ENCODE measurements at places on chromosomes 16 and 17.
A peak's percentile ranks its signal among the peaks of the same experiment; 100 is the strongest.

- no peak for DNase-seq
- no peak overlapping the region for H3K4me3 ChIP-seq
- H3K27ac ChIP-seq: no peak overlapping the region
- no peaks in the 10 kb centered on the region for H3K36me3 ChIP-seq
- no peaks in the 10 kb centered on the region for H3K27me3 ChIP-seq
These were observed 143.3 kb upstream of the AXIN2 start for GRCh38 chr17:65704731-65705130.

GRCh38 chr17:33509331-33509730 is 216.2 kb upstream of the ASIC2 start:
- H3K27me3 ChIP-seq: no peaks in the 10 kb centered on the region
- no peak overlapping the region for H3K4me3 ChIP-seq
- no peak overlapping the region for H3K27ac ChIP-seq
- H3K4me1 ChIP-seq: no peaks in the 10 kb centered on the region
- no peaks in the 10 kb centered on the region for H3K36me3 ChIP-seq

DNA sequence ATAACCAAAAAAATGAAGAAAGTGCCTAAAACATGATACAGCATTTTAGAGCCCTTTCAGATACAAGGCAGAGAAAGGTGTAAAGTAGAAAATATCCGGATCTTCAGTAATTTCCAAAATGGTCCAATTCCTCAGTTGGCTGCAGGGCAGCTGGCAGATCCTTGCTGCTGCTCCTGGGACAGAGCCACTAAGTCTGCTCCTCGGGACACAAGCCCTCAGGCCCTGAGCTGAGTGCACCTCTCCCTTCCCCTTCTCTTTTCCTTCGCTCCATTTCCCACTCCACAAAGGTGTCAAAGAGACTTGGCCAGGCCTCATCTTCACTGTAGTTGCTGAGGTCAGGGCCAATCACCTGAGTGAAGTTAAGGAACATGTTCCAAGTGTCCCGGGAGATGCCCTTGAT is 40.5 kb downstream of the DCUN1D3 start:
- H3K27ac ChIP-seq: no peak overlapping the region
- H3K4me3 ChIP-seq: no peak overlapping the region
- peaks cover 5% of the 10 kb centered on the region for H3K4me1 ChIP-seq
- DNase-seq: no peak
- H3K36me3 ChIP-seq: peaks cover 2% of the 10 kb centered on the region
- no peaks in the 10 kb centered on the region for H3K27me3 ChIP-seq

DNA sequence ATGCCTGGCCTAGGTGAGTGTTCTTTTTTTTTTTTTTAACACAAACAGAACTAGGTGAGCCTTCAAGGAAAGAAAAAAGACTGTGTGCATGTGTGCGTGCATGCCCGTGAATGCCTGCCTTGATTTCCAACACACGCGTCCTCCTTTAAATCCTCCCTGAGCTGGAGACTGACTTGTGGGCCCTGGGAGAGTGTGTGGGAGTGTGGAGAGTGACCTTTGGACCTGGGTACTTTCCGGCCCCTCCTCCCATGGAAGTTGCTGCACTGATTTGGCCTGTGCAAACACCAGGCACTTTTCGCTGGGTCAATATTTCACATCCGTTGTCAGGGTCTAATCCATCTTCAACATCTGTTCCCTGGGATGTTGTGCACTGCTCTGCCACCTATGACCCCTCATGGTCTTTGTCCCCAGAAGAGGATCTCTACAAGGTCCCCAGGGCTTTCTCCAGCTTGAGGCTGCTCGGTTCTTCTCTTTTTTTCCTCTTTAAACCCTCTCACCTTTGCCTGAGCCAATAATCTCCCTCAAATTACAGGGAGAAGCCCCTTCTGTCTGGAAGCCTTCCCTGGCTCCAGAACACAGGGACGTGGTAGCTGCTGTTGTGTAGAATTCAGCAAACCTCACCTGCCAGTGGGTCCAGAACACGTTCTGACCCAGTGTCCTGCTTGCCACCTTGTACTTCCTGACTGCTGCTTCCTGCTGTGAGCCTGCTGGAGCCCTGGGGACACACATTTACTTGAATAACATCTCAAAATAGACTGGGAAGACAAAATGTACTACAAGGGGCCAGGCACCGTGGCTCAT is 20.8 kb upstream of the ATP5MC1 start:
- no peak overlapping the region for H3K4me3 ChIP-seq
- peak; percentile 99 for DNase-seq
- no peaks in the 10 kb centered on the region for H3K36me3 ChIP-seq
- H3K4me1 ChIP-seq: peaks cover 54% of the 10 kb centered on the region
- no peaks in the 10 kb centered on the region for H3K27me3 ChIP-seq
- H3K27ac ChIP-seq: peak overlapping the region; percentile 85

- no peaks in the 10 kb centered on the region for H3K27me3 ChIP-seq
- DNase-seq: no peak
- H3K36me3 ChIP-seq: no peaks in the 10 kb centered on the region
- no peak overlapping the region for H3K4me3 ChIP-seq
- H3K4me1 ChIP-seq: no peaks in the 10 kb centered on the region
These were observed 31.9 kb upstream of the ACSF3 start for GRCh38 chr16:89061590-89062380.

DNA sequence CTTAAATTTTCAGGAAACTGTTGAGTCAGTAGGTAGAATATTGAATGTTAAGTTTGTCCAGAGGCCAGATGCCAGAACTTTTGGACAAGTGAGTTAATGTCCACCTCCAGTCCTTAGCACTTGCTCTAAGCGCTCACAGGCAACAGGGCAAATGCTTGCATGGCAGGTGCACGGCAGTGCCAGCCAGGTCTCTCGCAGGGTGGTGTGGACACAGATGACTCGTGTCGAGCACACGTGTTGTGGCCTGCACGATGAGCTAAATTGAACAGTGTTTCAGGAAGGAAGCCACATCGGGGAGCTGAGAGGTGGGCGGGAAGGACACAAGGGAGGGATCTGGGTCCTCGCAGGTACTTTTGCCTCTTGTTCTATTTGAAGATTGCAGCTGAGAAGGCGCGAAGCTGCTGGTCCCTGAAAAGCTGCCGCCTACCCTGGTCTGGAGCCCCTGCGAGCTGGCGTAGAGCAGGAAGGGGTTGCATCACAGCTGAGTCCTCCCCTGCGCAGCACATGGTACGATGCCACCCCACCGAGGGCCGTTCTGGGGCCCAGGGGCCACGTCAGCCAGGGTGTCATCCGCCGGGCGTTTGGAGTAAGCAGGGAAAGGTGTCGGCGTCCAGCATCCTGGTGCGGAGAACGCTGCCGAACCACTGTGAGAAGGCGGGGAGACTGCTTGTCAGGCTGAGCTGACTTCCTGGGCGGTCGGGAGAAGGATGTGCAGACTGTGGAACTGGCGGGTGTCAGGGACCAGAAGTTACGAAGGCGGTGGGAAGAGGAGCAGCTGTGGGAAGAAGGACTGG is 6.3 kb downstream of the RAB40C start:
- DNase-seq: peak; percentile 30
- H3K36me3 ChIP-seq: peaks cover 2% of the 10 kb centered on the region

GRCh38 chr17:78249818-78250806 is 18.7 kb downstream of the TMEM235 start:
- DNase-seq: no peak
- H3K36me3 ChIP-seq: no peaks in the 10 kb centered on the region
- H3K27ac ChIP-seq: peak overlapping the region; percentile 45
- H3K4me3 ChIP-seq: no peak overlapping the region
- no peaks in the 10 kb centered on the region for H3K27me3 ChIP-seq

DNA sequence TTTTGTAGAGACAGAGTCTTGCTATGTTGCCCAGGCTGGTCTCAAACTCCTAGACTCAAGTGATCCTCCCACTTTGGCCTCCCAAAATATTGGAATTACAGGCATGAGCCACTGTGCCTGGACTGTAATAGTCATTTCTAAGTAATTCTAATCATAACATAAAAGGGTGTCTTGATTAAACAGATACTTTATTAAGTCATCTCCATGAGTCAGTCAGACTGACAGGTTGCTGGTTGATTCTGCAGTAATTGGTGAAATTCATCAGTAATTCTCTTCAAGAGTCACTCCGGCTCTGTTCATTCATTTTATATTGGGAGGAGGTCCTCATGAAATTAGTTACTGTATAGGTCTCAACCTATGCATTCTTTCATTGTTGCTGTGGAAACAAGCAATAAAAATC is 85.6 kb downstream of the SPECC1 start:
- no peaks in the 10 kb centered on the region for H3K4me1 ChIP-seq
- no peaks in the 10 kb centered on the region for H3K27me3 ChIP-seq
- no peaks in the 10 kb centered on the region for H3K36me3 ChIP-seq

GRCh38 chr17:52678211-52678610 is 519.7 kb upstream of the CA10 start:
- no peaks in the 10 kb centered on the region for H3K27me3 ChIP-seq
- DNase-seq: peak; percentile 69
- H3K36me3 ChIP-seq: no peaks in the 10 kb centered on the region
- no peak overlapping the region for H3K4me3 ChIP-seq
- no peaks in the 10 kb centered on the region for H3K4me1 ChIP-seq

DNA sequence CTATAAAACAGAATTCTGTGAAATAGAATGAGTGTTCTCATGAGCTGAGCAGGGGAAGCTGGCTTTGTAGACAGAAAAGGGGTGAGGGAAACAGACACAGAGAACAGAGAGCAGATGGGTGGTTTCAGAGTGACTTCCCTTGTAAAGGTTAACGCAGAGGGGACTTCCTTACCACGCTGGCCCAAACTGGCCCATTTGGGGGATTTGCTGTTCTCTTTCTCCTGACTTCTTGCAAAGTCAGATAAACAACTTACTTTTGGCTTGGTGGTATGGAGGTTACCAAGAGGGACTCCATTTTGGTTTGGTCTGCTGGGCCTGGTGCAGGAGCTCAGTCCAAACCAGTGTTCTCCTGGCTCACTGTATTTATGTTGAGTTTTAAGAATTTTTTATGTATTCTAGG is 48.4 kb downstream of the SEC14L1 start:
- peaks cover 19% of the 10 kb centered on the region for H3K4me1 ChIP-seq
- H3K4me3 ChIP-seq: no peak overlapping the region
- no peak overlapping the region for H3K27ac ChIP-seq
- no peaks in the 10 kb centered on the region for H3K36me3 ChIP-seq
- H3K27me3 ChIP-seq: no peaks in the 10 kb centered on the region

DNA sequence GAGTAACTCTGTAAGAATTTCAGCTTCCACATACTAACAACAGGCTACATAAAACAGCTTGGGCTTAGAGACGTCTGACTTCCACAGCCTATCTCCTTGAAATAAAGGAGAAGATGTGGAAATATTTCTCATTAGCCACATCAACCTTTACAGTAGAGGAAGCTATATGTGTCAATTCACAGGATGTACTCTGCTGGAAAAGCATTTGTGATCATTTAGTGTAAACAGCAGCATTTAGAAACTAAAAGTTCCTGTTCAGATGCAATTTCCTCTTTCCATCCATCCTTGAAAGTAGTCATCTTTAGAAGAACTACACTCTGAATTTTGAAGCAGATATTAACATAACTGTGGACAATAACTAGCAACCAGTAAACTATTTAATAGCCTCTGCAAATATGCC is 46.2 kb downstream of the XPO6 start:
- no peak for DNase-seq
- no peak overlapping the region for H3K27ac ChIP-seq
- H3K27me3 ChIP-seq: no peaks in the 10 kb centered on the region
- no peaks in the 10 kb centered on the region for H3K36me3 ChIP-seq
- no peak overlapping the region for H3K4me3 ChIP-seq

DNA sequence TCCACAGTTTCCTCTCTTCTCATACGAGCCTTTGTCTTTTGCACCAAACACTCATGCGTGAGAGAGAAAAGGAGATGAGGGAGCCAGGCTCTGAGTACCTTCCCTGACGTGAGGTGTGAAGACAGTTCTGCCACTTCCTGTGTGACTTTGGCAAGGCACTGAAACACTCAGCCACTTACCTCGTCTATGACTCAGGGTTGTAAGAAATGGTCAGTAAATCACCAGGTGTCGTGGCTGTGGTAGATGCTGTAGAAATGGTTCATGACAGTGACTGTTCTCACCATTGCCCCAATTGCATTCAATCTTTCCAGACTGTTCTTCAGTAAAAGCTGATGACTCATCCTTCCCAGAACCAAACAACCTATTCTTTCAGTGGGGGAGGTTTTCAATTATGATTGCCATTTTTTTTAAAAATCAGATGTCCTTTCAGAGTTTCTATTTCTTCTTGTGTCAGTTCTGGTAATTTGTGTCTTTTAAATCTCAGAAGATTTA is 49.2 kb upstream of the CBFA2T3 start:
- no peak overlapping the region for H3K4me3 ChIP-seq
- H3K27me3 ChIP-seq: peaks cover 1% of the 10 kb centered on the region
- H3K27ac ChIP-seq: no peak overlapping the region
- H3K36me3 ChIP-seq: no peaks in the 10 kb centered on the region
- DNase-seq: no peak

DNA sequence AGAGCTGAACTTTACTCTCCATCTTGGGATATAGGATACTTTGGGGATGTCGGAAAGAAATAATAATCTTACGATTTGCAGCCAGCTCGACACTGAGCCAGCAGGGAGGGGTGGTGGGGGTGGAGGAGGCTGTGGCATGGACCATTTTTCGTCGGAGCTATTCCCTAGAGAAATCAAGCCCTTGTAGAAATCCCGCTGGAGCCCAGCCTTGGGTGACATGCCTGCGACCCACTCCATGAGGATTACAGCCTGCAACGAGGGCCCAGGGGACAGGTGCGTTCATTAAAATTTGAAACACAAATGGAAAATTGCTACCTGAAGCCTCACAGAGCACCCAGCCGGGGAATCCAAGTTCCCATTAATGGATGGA is 82.8 kb upstream of the GSE1 start:
- H3K4me1 ChIP-seq: peaks cover 66% of the 10 kb centered on the region
- peak overlapping the region; percentile 13 for H3K27ac ChIP-seq
- H3K27me3 ChIP-seq: no peaks in the 10 kb centered on the region
- H3K4me3 ChIP-seq: no peak overlapping the region

- H3K27ac ChIP-seq: peak overlapping the region; percentile 88
- H3K36me3 ChIP-seq: no peaks in the 10 kb centered on the region
- no peaks in the 10 kb centered on the region for H3K27me3 ChIP-seq
- H3K4me1 ChIP-seq: peaks cover 13% of the 10 kb centered on the region
These were observed 5.3 kb upstream of the CDR2L start for GRCh38 chr17:74981979-74982662.

GRCh38 chr17:73304971-73305812 is 6.6 kb downstream of the CDC42EP4 start:
- peaks cover 3% of the 10 kb centered on the region for H3K36me3 ChIP-seq
- DNase-seq: no peak
- no peaks in the 10 kb centered on the region for H3K27me3 ChIP-seq
- peaks cover 39% of the 10 kb centered on the region for H3K4me1 ChIP-seq
- H3K27ac ChIP-seq: no peak overlapping the region
- no peak overlapping the region for H3K4me3 ChIP-seq

- H3K36me3 ChIP-seq: 0 out of 2 replicates have a peak, but pooled peaks cover 1% of the 10 kb centered on the region
- DNase-seq: no peak
- peaks cover 40% of the 10 kb centered on the region for H3K4me1 ChIP-seq
- no peak overlapping the region for H3K4me3 ChIP-seq
- H3K27ac ChIP-seq: no peak overlapping the region
- H3K27me3 ChIP-seq: no peaks in the 10 kb centered on the region
These were observed 84.3 kb downstream of the KSR1 start for GRCh38 chr17:27540318-27541101.
